ENCODE measurements at places on chromosomes 16 and 17.

- no peak for DNase-seq
Measured at GRCh38 chr16:66491716-66492064, 58.2 kb downstream of the TK2 start.

- DNase-seq, result no peak
Measured at GRCh38 chr16:51854401-51854951, 692.5 kb downstream of the TOX3 start.

DNA sequence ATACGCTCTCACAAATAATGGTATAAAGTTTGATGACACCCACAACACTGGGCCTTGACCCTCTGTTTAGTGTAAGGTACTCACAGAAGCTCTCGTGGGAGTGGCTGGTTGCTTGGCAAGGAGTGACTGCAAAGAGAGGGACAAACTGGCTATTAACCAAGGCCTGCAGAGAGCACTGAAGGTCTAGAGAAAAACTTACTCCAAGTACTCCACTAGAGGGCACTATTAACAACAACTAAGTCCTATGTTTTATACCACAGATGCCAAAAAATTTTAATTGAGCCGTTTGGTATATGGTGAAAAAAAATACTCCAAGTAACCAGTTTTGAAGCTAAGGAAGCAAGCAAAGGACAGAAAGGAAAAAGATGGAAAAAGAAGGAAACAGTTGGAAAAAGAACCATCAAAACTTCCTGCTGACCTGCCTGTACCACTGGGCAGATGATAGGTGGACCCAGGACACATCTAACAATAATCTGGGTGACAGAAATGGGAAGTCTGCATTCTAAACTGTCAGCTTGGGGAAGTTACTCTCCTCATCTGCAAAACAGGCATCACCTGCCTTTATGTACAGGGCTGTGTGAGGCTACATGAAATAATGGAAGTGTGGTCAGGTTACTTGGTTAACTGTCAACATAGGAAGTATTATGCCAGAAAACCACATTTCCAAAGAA, 23.2 kb downstream of the DYNC1LI2 start:
- no peak for DNase-seq

DNA sequence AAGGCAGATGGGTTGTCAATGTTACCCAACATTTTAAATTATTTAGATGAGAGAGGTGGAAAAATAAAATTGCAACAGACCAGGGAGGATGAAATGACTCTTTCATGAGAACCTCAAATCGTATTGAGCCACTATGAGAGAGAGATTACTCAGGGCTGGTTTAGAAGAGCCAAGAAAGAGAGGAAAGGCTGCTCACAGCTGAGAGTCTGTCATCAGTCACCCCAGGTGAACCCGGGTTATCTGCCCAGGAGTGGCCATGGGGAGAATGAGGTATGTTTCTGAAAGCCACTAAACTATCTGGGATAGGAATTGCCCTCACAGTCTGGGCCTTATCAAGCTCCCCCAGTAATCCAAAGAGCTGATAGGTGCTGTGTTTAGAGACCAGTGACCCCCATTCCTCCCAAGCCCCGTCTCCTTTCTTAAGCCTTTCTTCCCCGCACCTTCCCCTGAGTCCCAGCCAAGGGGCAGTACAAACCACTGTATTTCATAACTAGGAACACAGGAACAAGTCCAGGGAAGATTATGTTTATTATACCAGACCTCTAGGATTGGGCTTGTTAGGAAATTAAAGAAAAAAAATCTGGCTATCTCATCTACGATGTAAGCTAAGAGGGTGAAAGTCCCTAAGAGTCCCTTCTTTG, 158.9 kb upstream of the NOL11 start:
- DNase-seq, result no peak

DNA sequence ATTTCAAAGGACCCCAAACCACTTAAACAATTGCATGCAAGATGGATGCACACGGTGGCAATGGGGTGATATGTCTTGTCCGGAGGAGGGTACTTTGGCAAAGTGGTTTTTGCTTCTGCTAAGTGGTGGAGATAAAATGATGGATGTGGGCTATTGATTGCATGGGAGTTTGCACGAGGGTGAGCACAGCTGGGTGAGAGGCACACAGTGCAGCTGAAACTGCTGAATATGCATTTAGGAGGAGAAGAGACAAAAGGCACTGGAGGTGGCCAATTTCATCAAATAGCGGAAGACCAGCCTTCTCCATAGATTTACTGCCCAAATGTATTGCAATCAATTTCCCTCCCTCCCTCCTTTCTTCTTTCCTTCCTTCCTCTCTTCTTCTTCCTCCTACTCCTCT, 414.4 kb upstream of the EEF2KMT start:
- DNase-seq, result no peak

- no peak for DNase-seq
Measured at GRCh38 chr16:87515475-87516330, 22.9 kb upstream of the ZCCHC14 start.

GRCh38 chr16:56753410-56753809, 23.5 kb downstream of the NUP93 start:
- DNase-seq, result no peak

DNA sequence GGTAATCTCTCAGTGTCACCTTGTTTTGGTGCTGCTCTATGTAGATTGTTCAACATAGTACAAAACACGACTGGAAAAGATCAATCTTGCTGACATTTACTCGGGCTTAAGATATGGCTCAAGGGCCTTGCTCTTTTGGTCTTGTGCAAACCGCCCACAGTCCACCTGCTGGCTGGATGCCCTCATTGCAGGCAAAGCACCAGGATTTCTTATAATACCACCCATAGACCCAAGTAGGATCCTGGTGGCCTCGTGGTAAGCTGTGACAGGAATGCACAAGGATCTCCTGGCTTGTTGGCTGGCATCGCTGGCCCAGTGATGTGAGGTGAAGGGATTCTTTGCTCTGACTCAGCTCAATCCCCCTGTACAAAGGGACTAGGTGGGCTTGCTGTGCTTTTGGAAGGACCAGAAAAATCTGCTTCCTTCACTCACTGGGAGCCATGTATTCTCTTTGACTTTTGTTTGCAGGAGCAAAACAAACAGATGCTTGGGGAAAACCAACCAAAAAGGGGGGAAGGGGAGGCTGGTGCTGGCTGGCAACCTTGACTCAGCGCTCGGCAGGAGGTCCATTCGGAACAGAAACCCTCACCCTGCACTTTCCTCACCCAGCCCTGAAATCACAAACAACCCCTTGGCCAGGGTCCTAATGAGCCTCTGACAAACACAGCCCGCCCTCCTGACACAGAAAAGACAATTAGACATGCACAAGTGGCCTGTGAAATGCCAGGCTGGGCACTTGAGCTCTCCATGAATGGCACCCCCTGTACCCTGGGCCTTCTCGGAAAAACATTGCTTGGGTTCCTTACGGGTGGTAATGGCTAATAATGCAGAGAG, 36.6 kb upstream of the MED9 start:
- DNase-seq, result peak; percentile 66

DNA sequence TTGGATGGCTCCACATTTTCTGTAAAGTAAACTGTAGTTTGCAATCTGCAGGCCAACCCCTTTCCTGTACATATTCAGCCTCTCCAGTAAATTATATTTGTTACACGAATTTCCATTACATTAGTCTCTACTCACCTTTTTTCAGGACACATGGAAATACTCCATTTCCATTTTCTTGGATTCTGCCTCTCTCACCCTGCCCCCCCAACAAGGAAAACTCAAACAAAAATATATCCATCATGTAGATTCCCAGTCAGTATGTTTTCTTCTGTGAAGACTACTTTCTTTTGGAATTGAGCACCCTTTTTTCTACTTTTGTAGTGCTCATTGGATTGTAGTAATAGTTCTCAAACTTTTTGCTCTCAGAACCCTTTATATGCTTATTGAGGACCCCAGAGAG, 2.9 kb downstream of the PPM1D start:
- DNase-seq, result no peak

- DNase-seq, result no peak
Measured at GRCh38 chr16:1330260-1330914, 3.1 kb upstream of the BAIAP3 start.

GRCh38 chr16:4034963-4035362, 81.3 kb downstream of the ADCY9 start:
- DNase-seq, result no peak

DNA sequence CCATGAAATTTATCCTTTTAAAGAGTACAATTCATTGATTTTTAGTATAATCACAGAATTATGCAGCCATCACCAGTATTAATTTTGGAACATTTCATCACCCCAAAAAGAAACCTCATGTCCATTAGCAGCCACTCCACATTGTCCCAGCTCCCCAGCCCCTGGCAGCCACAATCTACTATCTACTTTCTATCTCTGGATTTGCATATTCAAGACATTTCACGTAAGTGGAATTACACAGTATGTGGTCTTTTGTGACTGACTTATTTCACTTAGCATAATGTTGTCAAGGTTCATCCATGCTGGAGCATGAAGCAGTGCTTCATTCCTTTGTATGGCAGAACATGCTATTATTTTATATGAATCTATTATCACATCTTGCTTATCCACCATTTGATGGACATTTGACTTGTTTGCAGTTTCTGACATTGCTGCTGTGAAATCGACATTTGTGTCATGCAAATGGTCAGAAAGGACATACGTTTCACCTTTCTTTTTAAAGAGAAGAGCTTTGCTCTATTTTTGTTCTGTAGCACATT, 10.7 kb downstream of the METTL9 start:
- DNase-seq, result no peak

- no peak for DNase-seq
Measured at GRCh38 chr17:6558932-6559752, 2.8 kb upstream of the PITPNM3 start.

DNA sequence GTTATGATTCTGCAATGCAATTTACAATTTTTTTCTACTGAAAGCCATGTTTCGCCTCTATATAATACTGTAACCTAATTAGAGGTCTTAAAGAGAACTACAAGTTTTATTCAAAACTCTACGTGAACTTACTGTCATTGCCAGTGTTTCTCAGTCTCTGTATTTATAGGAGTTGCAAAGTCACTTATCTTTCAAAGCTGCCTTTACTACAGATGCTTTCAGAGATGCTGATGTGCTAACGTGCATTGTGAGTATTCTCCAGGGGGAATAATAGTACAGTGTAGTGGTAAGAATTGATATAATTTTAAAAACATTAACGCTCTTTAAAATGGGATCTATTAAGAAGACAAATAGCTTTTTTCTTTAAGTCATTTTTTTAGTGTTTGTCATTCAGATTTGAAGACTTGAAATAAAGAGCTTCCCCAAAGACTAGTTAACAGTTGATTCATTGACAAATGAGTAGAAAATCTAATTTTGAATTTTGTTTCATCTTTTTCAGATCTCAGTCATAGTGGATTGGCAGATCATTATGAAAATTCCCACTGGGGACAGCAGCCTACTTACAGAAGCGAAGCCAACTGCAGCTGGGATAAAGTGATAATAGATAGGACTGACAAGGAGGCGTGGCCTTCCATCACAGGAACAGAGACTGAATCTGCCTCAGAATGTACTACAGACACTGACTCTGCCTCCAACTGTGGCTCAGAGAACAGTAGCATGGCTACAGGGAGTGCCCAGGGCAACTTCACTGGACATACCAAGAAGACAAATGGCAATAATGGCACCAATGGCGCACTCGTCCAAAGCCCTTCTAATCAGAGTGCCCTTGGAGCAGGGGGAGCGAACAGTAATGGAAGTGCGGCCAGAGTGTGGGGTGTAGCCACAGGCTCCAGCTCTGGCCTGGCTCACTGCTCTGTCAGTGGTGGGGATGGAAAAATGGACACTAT, 79.9 kb downstream of the TMC6 start:
- no peak for DNase-seq

DNA sequence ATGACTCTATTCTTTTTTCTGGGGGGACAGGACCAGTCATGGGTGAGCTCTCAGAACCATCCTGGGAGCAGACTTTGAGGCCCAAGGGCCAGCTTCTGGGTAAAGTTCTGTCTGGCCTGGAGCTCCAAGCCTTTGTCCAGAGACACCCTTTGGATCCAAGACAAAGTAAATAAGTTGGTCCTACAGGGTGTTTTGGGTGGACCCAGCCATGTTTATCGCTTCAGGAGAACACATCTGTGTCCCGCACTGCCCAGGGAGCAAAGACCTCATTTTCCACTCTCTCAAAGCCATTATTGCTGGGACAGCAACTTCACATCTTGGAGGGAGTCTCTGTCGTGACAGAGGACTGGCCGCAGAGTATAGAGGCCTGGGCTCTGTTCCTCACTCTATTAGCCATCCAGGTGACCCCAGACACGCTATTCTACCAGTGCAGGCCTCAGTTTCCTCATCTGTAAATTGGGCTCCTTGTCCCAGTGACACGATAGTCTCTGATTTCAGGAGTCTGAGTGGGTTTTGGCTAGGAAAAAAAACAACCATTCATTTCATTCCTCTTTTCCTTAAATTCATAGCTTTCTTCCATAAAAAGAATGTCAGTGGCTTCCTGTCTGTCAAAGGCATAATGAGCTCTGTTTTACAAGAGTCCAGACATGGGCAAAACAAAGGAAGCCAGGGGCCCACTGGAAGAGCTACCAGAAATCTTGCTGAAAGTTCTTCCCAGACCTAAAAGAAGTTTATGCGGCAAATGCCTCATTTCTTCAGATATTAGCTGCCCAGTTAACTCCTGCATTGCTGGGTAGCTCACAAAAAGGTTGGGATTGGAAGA, 62.4 kb downstream of the PECAM1 start:
- no peak for DNase-seq

GRCh38 chr17:74008196-74008595, 195.3 kb upstream of the RPL38 start:
- DNase-seq, result no peak

DNA sequence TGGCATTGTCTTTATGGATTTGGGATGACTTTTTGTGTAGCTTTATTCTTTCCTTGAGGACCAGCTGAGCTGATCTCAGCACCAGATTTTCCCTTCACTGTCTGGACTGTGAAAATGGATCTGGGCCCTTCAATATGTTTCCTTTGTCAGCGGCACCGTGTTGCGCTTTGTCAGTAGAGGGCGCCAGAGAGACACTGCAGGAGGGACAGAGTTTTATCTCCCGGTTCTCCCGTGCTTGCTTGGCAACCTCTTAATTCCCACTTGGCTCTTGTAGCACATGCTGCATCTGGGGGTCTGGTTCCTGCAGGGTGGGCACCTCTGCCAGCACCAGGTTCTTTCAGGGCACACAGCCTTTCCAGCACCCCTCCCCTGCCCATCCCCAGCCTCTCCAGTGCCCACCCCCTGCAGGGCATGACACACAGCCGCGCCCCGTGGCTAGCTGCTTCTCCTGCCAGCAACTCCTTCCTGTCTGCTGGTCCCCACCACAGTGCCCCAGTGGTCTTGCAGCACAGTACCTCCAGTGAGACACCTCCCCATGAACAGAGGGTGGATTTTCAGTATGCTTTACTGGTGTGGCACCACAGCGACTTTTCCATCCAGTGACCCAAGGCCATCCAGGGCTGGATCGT, 19.6 kb downstream of the OR1D5 start:
- no peak for DNase-seq

GRCh38 chr16:1959269-1960039, at the start of gene NDUFB10:
NDUFB10 (plus strand) TSS chr16:1959538; CDS start chr16:1959625, 87 bp downstream.
- DNase-seq, result peak; percentile 89

DNA sequence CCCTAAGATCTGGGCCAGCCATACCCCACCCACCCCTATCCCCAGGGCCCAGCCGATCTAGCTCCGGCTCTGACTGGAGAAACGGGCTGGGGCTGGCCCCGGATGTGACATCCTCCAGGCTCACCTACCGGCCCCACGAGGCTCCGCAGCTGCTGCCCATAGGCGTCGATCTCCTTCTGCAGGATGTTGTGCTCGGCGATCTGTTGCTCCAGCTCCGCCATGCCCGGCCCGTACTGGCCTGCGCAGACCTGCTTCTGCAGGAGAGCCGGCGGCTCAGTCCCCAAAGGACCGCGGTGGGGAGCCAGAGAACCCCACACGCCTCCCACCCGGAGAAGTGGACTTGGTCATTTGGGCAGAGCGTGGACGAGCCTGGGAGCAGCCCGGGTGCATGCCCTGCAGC, 4.8 kb downstream of the EVPL start:
- DNase-seq, result no peak
